ENCODE measurements at places on chromosomes 2 and 18.

- no peak for DNase-seq
Observed at GRCh38 chr2:40150266-40150665, 301.6 kb downstream of the SLC8A1 start.

GRCh38 chr18:29123706-29124530 lies 947.0 kb upstream of the CDH2 start:
- DNase-seq = no peak

GRCh38 chr2:105252271-105252670 lies 10.7 kb downstream of the GPR45 start:
- no peak for DNase-seq

GRCh38 chr2:219893541-219893940 lies 266.1 kb downstream of the SLC4A3 start:
- no peak for DNase-seq

GRCh38 chr2:44822174-44822573 lies 119.3 kb upstream of the SIX3 start:
- no peak for DNase-seq

DNA sequence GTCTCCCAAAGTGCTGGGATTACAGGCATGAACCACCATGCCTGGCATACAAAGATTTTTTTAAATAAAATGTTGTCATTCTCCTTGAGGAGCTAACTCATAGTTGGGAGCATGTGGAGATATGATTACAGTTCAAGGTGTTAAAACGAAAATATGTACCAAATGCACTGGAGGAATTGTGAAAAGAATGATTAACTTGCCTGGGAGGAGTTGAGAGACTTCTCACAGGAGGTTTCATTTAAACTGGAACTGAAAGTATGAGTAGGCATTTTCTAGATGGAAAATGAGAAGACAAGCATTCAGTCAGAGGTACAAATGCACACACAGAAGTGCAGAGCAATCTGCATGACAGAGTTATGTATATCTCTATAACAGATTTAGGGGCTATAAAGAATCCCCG lies 126.6 kb upstream of the PDE1A start:
- DNase-seq = no peak

DNA sequence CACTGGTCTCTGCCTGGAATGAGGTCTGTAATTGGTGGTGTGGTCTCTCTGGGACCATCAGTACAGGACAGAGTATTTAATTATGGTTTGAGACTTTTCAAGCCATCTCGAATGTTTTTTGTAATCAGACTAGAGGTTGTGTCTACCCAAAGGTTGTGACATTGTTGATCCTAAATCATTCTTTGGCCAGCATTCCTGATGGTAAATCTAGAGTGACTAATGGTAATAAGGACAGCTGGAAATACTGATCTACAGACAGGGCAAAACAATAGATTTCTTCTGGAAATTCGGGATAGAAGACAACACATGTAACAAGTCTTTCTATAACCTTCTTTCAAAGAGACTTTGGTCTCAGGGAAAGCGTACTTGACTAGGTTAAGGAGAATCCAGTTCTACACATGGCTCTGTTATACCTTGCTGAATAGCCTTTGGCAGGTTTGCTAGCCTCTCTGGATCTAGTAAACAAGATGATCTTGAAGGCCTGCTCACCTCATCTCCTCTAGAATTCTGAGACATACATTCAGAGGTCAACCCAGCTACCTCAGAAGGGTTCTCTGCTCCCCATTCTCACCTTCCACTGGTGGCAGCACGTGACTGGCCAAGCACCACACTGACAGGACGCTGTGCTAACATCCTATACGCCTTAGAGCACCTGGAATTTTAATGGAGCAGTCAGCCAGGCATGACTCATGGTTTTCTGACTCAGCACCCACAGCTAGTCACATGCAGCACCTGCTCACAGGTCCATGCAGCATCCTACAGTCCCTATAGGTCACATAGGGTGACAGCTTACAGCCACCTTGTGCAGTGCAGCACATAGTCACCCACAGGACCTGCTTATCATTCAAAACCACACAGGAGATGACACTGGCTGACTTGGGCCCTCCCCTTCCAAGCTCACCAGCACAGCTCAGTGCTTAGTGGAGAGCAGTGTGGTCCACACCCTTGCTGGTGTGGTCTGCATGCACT lies 12.2 kb downstream of the PLB1 start:
- no peak for DNase-seq

DNA sequence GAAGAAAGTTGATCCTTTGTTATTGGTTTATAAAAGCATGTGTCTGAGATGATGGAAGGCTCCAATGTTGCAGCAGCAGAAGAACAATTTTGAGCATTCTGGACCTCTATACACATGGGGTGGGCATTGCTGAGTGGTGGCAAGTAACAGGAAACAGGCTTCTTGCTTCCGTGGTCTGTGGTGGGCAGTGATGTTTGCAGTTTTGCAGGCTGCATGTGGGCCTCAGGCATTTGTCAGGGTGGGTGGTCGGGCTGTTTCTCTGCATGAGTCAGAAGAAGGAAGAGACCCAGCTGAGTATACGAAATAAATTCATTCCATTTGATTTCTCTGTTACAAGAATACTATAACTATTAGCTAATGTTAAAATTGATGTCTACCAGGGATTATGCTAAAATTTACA lies 239.5 kb upstream of the COL3A1 start:
- no peak for DNase-seq

- DNase-seq = no peak
Observed at GRCh38 chr2:177169810-177170514, 42.6 kb upstream of the HNRNPA3 start.

DNA sequence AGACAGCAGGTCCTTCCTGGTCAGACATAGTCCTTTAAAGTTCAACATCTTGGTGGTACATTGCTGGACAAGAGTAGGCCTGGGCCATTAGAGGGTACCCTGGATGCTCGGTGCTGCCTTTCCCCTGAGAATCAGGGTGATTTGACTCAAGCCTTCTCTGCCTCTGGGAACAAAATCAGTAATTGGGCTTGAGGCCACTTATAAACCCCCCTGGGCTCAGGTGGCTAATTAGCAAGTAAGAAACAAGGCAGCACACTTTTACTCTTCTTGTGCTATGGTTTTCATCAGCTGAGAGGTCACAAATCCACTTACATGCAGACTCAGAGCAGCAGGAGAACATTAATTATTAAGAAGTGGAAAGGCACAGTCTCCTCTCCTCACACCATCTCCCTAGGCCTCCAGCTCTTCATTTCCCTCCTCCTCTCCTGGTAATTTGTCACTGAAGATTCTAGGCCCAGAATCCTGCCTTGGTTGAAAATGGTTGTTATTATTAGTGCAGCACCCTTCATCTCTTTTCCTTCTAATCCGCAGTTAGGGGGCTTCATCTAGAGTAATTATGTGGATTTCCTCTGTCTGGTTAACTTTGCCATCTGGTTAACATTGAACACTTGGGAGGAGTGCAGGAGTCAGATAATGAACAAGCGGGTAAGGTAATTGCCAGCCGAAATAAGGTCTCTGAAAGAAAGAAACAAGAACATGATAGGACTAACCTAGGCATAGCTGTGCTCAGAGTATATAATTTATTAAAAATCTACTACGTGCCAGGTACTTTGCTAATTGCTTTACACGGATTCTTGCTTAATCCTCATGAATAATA lies 29.7 kb upstream of the CASP10 start:
- DNase-seq = no peak

DNA sequence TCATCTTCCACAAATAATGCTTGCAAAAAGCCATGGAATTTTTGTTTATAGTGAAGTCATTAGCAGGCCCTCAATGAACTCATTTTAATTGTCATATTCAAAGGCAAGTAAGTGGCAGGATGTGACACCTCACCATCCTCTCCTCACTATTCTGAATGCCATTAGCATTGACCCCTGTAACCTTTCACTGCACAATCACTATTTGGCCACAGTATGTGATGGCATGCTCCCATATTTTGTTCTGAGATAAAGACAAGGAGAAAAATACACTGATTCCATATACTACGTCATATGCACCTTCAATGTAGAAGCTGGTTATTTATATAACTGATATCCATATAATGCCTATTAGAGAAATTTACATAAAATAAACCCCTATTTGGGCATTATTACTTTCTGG lies 1443.2 kb downstream of the SUCLG1 start:
- DNase-seq = no peak

- no peak for DNase-seq
Observed at GRCh38 chr2:165224941-165225340, 14.3 kb upstream of the SCN2A start.

GRCh38 chr2:220276741-220277444 lies 649.5 kb downstream of the SLC4A3 start:
- DNase-seq = peak; percentile 50

DNA sequence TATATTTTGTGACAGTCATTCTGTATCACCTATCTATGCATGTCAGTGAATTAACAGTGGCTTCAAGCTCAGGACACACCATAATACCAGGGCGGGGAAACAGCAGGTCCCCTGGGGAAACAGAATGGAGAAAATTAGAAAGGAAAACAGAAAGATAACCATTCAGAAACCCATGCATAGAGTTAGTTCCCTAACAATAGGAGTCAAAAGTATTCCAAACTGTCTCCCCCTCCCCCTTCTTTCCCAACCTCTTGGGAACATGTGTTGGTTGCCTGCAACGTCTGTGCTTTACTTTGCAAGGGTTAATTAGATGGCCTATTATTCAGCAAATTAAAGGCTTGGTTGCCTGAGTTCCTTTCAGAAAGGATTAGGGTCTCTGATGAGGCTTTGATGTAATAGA lies 176.4 kb downstream of the MYO3B start:
- DNase-seq = no peak

DNA sequence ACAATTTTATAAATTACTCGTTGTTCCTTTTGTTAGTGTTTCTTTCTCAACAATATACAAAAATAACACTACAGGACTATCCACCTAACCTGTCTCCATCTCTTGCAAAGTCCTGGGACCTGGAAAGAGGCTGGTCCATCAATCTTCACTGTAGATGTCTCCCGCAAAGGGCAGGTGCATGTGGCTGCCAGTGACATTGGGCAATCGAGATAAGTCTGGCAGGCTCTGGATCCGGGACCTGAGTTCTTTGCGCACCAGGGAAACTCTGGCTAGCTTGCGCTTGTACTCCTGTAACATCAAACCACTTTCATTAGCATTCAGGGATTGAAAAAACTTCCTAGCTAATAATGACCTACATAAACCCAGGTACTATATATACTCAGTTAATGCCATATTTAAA lies 20.5 kb downstream of the RMP24 start:
- DNase-seq = no peak

- no peak for DNase-seq
Observed at GRCh38 chr2:4973973-4974372, 718.2 kb upstream of the SOX11 start.

GRCh38 chr2:144083211-144083610 lies 436.7 kb downstream of the ZEB2 start:
- no peak for DNase-seq

- no peak for DNase-seq
Observed at GRCh38 chr2:39068299-39069135, 52.3 kb downstream of the SOS1 start.

DNA sequence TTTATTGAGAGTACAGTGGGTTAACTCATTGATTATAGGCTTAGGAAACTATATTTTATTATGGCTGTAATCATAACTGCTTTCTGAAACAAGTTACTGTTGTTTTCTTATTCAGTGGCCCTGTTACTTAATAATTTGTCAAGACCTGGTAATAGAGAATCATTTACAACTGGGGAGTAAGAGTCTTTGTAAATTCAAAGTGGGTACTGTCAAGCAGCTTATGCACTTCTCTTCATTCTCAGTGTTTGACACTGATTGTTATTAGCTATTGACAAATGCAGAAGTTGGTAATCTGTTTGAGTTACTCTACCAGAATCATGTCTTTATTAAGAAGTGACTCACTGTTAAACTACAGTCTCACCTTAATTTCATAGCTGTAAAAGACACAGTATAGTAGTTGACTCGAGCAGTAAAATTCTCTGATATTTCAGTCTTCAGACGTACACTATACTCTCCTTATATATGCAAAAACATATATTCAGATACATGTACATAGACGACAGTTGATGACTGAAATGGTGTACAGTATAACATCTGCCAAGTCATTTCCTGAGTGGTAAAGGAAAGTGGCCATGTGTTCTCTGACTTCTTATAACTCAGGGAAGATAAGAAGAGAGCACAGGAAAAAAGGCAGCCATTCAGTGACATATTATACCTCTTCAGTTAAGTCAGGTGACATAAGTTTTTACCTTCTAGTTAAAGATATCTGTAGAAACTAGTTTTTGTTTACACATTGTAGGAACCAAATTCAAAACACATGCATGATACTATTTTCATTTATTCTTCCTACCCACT lies 36.0 kb upstream of the TTC27 start:
- DNase-seq = no peak

DNA sequence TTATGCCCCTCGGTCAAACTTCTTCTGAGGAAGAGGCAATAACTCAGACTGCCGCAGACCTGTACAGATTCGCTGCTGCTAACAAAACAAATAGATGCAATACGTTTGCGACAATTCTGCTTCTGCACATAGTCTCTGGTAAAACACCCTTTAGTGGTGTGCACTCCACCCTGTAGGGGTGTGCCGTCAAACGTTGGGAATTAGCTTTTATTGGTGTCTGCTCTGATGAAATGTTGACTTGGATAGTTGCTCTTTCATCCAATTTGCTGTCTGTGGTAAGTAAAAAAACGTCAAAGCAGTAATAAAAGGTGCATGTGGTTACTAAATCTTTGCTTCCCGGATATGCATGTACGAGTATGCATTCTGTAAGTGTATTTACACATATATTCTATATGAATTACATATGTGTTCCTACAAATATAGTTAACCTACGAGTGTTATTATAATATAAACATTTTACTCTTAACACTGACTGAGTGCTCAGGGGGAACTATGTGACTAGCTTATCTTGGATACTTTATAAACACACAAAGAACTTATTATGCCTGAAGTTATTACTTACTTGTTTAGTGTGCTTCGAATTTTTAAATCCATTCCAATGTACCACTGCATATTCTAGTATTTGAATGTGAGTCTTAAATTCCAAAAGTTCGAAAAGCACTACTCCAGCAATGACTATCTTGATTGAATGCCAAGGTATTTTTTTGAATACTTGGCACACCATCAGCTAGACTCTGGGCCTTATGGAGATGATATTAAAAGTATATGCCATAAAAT lies 610.2 kb downstream of the ZEB2 start:
- no peak for DNase-seq

DNA sequence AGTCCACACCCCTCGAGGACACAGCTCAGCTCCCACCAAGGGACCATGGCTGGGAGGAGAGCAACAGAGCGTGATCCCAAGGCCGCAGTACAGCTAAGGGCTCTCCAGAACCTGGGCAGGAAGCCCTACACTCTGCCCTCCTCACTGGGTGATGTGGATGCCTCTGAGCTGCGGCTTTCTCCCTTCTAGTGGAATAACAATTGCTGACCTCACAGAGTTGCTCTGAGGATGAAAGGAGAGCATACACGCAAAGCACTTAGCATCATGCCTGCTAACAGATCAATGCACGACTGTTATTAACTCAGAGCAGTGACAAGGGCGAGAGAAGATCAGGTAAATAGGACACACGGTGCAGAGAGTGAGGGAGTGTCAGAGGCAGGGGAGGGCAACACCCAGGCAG lies 74.2 kb downstream of the ZFP36L2 start:
- DNase-seq = no peak

- DNase-seq = no peak
Observed at GRCh38 chr2:193332941-193333340, 1138.2 kb upstream of the TMEFF2 start.

- no peak for DNase-seq
Observed at GRCh38 chr2:207734636-207735512, 23.4 kb downstream of the CCNYL1 start.
